ENCODE measurements at places on chromosomes 7 and 10.
A peak's percentile ranks its signal among the peaks of the same experiment; 100 is the strongest.

- no peak for DNase-seq
These were observed 229.2 kb downstream of the CELF2 start for GRCh38 chr10:11246752-11247467.

GRCh38 chr10:86102451-86102850, 264.1 kb downstream of the GRID1 start:
- peak; percentile 14 for DNase-seq

DNA sequence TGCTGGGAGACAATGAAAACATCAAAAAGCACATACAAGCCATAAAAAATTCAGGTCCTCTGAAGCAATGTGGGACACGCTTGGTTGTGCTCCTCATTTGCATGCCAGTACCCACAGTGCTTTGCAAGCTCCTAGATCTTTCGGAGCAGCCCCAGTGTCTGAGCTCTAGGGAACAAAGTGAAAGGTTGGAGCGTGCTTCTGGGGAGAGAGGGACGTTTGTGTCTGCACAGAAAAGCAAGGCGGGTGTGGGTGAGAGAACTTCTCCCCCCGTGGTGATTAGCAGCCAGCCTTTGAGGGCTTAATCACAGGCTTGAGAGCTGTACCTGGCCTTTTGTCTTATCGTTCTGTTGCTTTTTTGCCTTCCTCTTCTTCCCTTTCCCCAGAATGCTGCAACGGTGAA, 76.7 kb upstream of the HABP2 start:
- DNase-seq = no peak

DNA sequence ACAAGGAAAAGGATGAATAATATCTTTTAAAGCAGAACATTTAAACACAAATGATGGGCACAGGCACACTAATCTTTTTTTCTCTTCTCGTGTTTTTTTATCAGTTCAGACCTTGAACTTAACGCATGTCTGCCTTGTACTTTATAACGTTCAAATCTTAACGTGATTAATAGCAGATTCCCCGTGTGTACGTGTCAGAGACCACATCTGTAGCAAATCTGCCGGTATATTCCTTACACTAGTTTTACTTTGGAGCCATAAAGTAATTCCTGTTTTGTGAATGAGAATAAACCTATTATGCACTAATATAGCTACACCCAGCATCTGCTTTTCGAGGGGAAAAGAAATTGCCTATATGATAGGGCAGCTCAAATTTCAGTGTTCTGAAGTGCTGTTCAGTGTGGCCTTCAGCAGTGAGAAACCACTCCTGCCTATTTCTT, 166.0 kb upstream of the TCF7L2 start:
- DNase-seq = no peak

- no peak for DNase-seq
These were observed 28.1 kb downstream of the ADAP1 start for GRCh38 chr7:926061-927030.

DNA sequence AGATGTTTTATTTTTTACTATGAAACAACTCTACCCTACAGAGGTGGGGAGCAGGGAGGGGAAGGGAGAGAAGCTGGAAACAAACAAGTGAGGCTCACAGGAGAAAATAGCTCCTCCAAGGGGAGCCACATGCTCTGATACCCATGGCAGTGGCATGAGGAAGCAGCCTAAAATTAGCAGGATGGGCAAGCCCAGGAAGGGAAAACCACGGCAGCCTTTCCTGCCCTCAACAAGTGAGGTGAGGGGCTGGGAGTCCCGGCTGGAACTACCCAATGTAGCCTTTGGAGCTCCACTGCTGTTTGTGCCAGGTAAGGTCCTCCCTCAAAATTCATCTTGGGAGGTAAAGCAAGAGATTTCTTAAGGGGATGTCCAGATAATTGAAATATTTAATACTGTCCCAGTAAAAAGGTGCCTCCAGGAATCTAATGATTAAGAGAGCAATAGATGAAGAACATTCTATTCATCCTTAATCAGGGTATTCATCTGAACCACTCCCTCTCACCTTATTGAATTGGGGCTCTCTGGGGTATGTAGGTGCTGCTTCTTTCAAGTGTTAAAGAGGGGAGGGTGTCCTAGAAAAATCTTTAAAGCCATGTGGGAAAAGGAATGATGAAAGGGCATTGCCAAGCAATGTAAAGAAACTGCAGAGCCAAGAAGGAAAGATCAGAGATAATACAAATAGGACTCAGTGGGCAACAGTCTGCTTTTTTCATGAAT, 12.8 kb upstream of the HERC4 start:
- DNase-seq = peak; percentile 63

GRCh38 chr10:70616761-70617160, 14.2 kb upstream of the PRF1 start:
- no peak for DNase-seq

- DNase-seq = no peak
These were observed 30.8 kb upstream of the GPAM start for GRCh38 chr10:112214298-112214926.

- DNase-seq = no peak
These were observed 814.6 kb upstream of the AUTS2 start for GRCh38 chr7:68783684-68784083.

GRCh38 chr7:102898532-102898859, 14.3 kb upstream of the LRRC17 start:
- no peak for DNase-seq

GRCh38 chr10:33739031-33739430, 404.6 kb upstream of the NRP1 start:
- no peak for DNase-seq

- peak; percentile 39 for DNase-seq
These were observed 27.0 kb upstream of the GPR26 start for GRCh38 chr10:123639131-123639530.

- no peak for DNase-seq
These were observed 925.5 kb downstream of the GATA3 start for GRCh38 chr10:8979976-8980375.

GRCh38 chr7:6640246-6640721, 3.2 kb downstream of the ZNF316 start:
- peak; percentile 95 for DNase-seq

DNA sequence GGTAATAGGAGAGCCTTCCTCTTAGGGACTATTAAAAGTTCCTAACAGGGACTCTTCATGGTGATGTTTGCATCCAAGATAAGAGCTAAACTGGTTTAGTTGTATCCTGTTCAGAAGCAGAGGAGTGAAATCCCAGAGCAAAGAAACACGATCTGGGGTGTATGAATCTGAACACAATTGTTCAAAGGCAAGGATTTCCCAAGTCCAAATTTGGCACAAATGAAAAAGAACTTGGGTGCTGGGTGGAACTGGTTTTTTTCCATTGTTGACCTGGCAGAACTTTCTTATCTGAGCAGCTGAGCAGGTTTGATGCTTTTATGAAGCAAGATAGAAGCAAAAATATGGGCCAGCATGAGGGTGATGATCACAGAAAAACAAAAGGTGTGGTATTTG, 6.0 kb downstream of the AGFG2 start:
- no peak for DNase-seq

DNA sequence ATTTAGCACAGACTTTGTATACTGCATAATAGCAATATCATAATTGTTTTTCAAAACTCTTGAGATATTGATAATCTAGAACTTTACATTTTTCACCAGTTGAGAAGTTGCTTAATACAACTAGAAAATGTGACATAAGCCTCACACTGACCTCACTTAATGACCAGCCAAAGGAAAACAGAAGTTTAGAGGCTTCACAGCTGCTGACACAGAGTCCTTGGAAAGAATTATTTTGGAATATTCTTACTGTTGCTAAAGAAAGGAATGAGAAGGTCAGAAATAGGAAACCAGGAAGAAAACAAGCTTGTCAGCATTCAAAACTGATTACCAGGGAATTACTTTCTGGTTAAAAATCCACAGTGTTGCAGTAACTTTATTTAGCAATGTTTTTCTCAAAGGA, 35.5 kb upstream of the WASL start:
- DNase-seq = no peak

DNA sequence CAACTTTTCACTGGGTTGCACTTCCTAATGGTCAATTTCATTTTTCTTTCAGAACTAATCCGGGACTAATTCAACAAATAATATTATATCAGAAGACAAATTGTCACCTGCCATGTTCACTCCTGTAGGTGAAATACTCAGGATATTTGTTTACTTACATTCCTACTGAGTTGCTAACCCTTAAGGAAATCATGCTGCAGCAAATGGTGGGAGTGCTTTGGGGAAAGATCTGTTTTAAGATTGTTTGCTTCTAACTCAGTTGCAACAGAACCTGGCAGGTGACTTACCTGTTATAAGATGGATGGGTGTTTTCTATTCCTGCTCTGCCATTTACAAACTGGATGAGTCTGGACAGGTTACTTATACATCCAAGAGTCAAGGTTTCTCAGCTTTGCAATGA, 81.8 kb downstream of the ZNF248 start:
- no peak for DNase-seq

DNA sequence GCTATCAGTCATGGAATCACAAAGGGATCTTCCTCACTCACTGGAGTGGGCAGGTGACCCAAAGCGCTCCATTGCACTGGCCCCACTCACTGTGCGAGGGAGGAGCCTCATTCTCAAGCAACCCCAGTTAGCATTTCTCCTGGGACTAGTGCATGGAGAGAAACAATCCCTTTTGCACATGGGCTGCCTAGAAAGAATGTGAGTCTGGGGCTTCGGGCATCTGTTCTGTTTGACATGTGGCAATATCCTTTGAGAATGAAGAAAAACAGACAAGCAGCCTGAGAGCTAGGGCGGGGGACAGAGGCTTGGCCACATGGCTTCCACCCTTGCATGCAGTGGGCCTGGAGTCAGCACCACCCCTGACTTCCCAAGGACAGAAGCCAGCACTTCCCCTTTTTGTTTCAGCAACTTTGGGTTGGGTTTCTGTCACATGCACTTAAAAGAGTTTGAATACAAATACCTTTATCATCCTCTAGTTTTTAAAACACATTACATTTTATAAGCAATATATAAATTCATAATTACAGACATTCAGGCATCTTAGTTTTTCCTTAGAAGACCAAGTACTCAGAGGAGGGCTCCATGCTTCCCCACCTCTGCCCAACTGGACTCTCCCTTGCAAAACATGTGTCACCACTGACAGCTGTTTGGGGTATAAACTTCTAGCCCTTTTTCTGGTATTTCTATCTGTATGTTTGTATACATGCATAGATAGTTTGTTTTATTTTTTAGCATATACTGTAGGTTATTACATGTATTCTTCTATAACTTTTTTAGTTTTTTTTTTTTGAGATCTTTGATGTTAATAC, 73.8 kb downstream of the RBM20 start:
- DNase-seq = no peak
